ENCODE measurements at places on chromosomes 11 and 22.

- DNase-seq = peak; percentile 9
Measured at GRCh38 chr22:47594836-47595521, 832.5 kb downstream of the TBC1D22A start.

GRCh38 chr11:108364159-108364558 is 103.2 kb downstream of the C11orf65 start:
- DNase-seq = no peak

DNA sequence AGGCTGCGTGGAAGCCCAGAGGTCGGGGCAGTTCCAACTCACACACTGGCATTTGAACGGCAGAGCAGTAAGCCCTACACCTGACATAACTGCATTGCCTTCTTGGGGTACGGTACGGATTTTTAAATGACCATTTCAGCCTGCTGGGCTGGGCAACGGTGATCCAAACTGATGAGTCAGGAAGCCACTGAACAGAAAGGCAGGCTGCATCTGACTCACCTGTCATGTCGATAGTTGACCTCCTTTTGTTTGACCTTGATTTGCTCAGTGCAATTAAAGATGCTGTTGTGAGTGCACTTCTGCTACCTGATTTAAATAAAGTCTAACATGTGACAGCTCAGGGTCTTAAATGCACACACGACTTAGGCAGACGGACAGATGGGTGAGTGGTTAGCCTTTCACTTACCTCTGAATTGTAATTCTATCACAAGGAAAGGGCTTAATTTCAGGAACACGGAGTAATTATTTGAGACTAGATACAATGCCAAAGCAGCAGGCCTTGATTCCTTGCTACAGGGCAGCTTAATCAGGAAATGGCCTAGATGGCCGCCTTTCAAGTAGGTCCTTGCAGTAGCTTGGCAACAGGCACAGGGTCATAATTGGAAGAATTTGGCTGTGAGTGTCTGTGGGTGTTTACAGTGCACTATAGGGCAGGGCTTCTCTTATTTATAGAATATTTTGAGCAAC is 52.2 kb downstream of the BMAL1 start:
- DNase-seq = no peak

DNA sequence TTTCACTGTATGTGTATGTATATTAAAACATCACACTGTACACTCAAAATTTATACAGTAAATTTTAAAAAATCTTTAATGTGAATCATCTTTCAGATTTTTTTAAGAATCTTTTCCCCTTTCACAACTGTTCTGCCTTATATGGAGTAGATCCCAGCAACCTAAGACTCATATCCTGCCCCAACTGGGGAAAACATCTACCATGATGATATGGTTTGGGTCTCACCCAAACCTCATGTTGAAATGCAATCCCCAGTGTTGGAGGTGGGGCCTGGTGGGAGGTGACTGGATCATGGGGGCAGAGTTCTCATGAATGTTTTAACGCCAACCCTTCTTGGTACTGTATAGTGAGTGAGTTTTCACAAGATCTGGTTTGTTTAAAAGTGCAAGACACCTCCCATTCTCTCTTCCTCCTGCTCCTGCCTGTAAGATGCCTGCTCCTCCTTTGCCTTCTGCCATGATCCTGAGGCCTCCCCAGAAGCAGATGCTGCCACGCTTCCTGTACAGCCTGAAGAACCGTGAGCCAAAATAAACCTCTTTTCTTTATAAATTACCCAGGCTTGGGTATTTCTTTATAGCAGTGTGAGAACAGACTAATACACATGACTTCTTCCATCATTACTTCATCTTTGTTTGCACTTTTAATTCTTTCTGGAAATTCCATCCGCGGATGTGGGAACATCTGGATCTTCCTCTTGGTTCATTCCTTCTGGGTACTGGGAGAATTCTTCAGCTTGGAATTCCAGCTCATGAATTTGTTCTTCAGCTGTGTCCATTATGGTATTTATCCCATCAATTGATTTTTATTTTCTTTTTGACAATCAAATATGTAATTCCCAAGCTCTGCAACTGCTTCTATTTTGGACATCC is 36.9 kb downstream of the LINC01488 start:
- no peak for DNase-seq

DNA sequence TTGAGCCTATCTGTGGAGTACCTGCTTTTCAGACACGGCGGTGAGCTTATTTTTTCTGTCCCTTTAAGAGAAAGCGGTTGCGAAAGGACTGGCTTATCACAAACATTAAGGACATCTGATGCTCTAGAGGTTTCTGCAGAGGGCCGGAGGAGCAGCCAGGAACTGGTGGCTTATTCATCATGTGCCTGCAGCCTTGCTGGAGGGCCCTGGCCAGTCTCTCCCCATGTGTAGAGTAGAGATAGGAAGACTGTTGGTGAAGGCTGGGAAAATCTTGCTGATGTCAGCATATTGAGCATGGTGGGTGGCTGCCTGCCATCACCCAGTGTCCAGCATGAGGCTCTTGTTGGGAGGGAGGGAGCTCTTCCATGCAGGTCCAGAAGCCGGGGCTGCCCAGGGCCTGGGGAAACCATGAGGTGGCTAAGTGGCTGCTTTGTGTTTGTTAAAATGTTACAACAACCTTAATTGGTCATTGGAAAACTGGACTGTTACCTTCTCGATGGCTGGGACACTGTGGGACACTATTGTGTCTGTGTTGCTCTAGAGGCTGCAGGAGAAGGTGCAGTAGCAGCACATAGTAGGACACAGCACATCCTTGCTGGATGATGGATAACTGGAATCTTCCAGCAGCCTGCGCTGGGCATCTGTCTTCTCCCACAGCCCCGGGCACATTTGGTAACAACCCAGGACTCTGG is 54.3 kb downstream of the TSPAN18 start:
- DNase-seq = no peak

DNA sequence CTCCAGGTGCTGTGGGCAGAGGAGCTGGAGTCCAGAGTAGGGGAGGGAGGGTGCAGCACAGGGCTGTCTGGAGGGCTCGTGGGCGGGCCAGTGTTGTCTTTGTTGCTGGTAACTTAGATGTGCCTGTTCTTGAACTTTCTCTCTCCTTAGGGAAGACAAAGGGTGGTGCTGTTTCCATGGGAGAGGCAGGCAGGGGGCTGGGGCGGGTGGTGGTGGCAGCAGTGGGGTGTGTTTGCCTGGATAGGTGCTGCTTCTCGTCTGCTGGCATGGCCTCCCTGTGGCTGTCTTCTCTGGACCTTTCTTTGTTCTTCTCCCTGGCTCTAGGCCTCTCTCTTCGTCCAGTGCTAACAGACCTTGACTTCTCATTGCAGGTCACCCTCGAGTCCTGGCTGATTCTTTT is 8.5 kb downstream of the SIDT2 start:
- DNase-seq = no peak

GRCh38 chr11:128236506-128237498 is 350.6 kb downstream of the ETS1 start:
- DNase-seq = no peak

- DNase-seq = no peak
Measured at GRCh38 chr22:50456466-50457234, 18.2 kb downstream of the SBF1 start.

DNA sequence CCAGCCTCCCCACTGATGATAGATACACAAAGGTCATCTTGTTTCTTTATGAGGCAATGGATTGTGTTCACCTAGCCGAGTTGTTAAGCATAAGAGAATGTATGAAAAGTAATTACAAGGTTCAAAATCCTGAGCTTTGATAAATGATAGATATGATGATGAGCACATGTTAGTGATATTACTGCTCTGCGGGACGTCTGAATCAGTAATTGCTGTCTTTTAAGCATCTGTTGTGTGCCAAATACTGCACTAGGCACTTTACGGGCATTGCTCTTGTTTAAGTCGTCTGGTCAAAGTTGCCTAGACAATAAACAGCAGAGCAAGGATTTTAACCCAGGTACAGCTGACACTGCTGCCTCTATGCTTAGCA is 559 bp upstream of the RNF141 start:
- no peak for DNase-seq

- no peak for DNase-seq
Measured at GRCh38 chr11:30879322-30880005, 293.3 kb upstream of the MPPED2 start.

DNA sequence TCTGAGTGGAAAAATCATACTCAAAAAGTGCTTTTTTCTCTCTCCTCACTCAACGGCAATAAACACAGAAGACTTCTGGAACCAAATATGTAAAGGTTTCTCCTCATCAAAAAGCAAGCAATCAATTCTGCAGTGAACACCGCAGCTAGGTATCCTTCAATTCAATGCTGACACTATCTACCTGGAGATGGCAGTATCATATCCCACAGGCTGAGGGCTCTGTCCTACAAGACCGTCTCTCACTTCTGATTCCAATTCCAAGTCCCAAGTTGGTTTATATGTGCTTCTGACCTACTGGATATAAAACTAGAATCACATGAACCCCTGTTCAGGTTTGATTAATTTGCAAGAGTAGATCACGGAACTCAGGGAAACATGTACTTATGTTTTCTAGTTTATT is 59.7 kb upstream of the LUZP2 start:
- DNase-seq = no peak

- no peak for DNase-seq
Measured at GRCh38 chr22:36456464-36456845, 25.0 kb downstream of the TXN2 start.

GRCh38 chr11:35919244-35919643 is 24.6 kb upstream of the LDLRAD3 start:
- DNase-seq = no peak

GRCh38 chr11:72773291-72773690 is 20.6 kb downstream of the STARD10 start:
- DNase-seq = no peak

DNA sequence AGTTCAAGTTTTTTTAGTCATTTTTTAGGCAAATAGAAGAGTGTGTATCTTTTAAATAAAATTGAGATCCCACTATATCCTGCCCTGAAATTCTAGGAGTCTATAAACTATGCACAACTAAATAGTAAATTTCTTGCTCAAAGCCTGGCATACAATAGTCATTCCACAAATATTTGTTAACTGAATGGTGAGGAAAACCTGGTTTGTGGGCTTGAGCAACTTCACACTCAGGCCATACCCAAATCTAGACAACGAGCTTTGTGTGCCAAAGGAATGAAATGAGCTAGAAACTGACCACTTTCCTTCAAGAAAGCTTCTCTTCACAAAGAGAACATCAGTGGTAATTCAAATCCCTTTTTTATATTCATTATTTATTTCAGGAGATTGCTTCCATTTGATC is 39.6 kb upstream of the AMOTL1 start:
- DNase-seq = no peak

DNA sequence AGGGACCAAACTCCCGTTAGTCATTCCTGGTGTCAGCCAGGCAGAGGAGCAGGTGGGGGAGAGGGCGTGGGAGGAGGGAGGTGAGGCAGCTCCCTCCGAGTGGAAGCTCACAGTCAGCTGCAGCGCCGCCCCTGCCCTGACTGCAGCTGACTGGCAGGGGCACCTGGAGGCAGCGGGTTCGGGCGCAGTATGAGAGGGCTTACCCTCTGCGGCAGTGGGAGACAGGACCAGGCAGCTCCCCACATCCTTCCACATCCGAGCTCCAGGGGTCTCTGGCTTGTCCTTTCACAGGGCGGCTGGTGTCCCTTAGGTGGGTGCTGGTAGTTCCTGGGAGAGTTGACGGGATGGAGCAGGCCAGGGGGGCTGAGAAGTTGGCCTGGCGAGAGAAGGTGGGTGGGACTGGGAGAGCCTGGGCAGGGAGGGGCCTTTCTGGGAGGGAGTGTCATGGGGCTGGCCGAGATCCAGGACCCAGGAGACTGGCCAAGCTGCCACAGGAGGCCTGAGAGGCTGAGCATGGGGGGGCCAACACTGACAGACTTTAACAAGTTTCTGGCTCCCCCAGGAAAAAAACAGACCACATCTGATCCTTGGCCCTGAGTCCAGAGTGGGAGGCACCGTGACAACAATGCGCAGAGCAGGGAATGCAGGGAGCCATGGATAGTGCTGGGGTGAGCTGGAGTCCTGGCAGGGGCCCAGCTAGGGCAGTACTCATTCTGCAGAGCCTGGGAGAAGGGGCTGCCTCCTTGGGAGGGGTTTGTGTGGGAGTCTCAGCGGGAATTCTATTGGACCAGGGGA is 4.9 kb downstream of the ADORA2A start:
- DNase-seq = peak; percentile 87

DNA sequence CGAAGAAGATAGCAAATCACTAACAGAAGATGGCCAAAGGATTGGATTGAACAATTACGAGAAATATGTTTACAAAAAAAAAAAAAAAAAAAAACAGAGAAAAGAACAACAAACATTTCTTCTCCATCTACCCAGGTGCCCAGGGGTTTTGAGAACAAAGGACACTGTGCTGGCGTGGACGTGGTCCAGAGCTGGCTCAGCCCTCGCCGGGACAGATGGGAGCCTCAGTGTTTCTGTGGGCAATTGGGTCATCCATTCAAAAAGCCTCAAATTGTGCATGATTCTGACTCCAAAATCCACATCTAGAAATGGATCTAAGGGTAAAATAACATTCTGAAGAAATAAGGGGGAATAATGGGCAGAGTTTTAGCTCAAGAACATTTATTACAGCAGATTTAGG is 63.1 kb downstream of the DHCR7 start:
- peak; percentile 48 for DNase-seq

GRCh38 chr11:59180168-59180776 is 8.3 kb downstream of the DTX4 start:
- peak; percentile 36 for DNase-seq

DNA sequence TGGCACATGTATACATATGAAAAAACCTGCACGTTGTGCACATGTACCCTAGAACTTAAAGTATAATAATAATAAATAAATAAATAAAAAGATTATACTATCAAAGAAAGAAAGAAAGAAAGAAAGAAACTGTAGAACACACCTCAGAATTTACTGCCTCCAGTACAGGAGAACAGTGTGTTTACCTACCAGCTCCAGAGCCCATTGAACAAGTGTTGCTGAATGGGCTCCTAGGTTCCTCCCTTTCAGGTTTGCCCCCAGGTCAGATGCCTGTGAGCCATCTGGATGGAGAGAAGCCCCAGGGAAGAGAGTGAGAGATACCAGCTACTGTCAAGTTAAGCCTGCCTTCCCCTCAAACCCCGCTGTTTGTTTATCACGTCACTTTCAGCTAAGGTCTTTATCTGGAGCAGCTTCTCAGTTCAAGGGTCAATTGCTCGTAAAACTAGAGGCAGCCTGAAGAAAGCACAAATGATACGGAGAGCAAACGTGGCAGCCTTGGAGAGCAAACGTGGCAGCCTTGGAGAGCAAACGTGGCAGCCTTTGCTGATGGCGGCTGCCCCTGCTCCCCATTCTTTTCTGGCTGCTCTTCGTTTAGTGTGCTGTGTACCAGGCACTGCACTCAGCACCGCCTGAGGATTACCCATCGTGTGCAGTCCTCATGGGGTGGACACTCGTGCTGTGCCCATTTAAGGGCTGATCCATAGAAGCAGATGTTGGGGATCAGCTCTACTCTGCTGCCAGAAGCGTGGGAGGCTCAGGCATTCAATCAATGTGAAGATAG is 111.7 kb downstream of the ADAMTS15 start:
- no peak for DNase-seq

- peak; percentile 66 for DNase-seq
Measured at GRCh38 chr22:42343531-42344081, 73.2 kb upstream of the TCF20 start.

All from head of caudate nucleus (tissue), 42 donors.